ENCODE measurements at places on chromosomes 3 and 15.

GRCh38 chr3:6640907-6641306 is 220.0 kb upstream of the GRM7 start:
- no peak for DNase-seq

- DNase-seq, result no peak
Observed at GRCh38 chr15:100918690-100919480, at the start of gene LRRK1. Gene LRRK1, plus strand, starts transcription at chr15:100919357. Its CDS starts 5,276 bp downstream, at chr15:100924633.

DNA sequence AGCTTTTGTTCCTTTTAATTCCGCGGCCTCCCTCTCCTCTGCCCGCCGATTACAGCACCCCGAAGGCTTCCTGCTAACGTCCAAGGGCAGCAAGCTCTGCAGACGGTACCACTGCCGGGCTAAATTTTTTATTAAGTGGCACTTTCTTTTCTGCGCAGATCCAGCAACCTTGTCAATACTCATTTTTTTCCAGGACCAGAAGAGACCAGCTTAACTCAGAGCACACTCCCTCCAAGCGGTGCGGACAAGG is 542 bp upstream of the MEIS2 start:
- DNase-seq, result no peak

DNA sequence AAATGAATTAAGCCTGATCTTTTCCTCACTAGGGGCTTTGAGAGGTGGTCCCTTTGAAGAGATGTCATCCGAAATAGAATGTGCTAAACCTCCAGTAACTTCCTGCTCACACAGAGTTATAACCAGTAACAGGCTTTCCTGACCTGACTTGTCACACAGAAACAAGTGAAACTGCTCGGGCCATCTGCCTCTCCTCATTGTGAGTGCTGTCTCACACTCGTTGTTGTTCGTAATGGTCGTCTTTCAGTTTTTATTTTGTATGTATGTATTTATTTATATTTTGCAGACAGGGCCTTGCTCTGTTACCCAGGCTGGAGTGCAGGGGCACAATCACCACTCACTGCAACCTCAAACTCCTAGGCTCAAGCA is 24.0 kb downstream of the ACSBG1 start:
- no peak for DNase-seq

- DNase-seq, result no peak
Observed at GRCh38 chr3:12287727-12288181, 1.1 kb upstream of the PPARG start.

- DNase-seq, result peak; percentile 67
Observed at GRCh38 chr3:197168606-197169005, 129.8 kb downstream of the DLG1 start.

GRCh38 chr3:12868039-12869034 is 27.0 kb upstream of the RPL32 start:
- DNase-seq, result peak; percentile 92

- DNase-seq, result no peak
Observed at GRCh38 chr15:82995938-82996337, 9.9 kb downstream of the RAMAC start.

- no peak for DNase-seq
Observed at GRCh38 chr15:97968380-97968779, 7.9 kb downstream of the ARRDC4 start.

- no peak for DNase-seq
Observed at GRCh38 chr3:40192628-40193027, 116.9 kb upstream of the EIF1B start.

DNA sequence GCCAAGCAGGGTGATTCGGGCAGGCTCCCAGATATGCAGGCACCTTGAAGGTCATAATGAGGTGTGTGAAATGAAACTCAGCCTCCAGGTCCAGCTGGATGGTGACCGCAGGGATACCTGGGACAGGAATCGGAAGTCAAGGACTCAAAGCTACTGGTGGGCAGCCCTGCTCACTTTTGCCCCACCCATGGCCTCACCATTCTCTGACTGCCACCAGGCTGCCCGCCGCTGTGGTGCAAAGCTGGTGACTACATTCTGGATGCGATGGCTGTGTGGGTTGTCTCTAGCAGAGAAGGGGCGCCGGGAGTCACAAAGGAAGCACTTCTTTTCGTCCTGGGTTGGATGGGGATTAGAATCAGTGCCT is 795 bp downstream of the LAMB2 start:
- no peak for DNase-seq

GRCh38 chr15:55879181-55879580 is 114.2 kb downstream of the NEDD4 start:
- DNase-seq, result no peak

GRCh38 chr3:126376444-126376843 is 18.3 kb upstream of the CFAP100 start:
- no peak for DNase-seq

- peak; percentile 88 for DNase-seq
Observed at GRCh38 chr3:28590860-28591259, 242.2 kb upstream of the AZI2 start.

DNA sequence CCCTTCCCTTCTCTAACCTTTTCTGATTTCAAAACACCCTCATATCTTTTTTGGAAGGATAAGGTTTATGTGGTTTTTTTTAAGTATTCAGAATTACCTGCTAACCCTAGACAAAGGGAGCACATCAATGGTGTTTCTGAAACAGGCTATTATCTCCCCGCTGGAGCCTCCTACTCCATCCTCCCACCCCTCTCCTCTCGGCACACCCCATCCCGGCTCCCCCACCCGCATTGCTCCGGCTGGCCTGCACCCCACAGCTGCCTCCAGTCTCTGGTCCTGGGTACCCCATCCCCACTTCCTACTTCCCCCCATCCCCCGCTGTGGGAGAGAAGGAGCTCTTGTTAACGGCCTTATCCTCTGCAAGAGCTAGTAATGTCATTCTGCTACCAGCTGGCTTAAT is 59.2 kb downstream of the PDIA5 start:
- DNase-seq, result no peak

- no peak for DNase-seq
Observed at GRCh38 chr3:43379343-43379742, 93.0 kb downstream of the SNRK start.

DNA sequence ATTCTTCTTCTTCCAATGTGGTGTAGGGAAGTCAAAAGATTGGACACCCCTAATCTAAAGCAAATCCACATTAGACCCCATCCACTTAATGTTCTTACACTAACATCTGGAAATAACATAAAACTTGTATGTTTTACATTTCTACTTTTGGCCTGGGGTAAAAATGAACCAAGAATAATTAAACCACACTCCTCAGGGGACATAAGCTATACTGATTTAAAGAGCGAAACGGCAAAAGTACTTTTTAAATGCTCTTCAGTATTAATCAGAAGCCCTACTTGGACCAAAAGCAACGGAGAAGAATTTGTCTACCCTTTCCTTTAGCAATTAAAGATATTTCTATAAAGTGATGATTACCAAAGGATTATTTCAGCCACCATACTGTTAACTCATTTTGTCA is 123.9 kb downstream of the TMCC1 start:
- no peak for DNase-seq

- no peak for DNase-seq
Observed at GRCh38 chr3:178059836-178060235, 476.4 kb upstream of the KCNMB2 start.

- DNase-seq, result peak; percentile 14
Observed at GRCh38 chr3:33980252-33980651, 181.8 kb downstream of the PDCD6IP start.

- DNase-seq, result no peak
Observed at GRCh38 chr3:25471081-25471768, 43.2 kb downstream of the RARB start.

DNA sequence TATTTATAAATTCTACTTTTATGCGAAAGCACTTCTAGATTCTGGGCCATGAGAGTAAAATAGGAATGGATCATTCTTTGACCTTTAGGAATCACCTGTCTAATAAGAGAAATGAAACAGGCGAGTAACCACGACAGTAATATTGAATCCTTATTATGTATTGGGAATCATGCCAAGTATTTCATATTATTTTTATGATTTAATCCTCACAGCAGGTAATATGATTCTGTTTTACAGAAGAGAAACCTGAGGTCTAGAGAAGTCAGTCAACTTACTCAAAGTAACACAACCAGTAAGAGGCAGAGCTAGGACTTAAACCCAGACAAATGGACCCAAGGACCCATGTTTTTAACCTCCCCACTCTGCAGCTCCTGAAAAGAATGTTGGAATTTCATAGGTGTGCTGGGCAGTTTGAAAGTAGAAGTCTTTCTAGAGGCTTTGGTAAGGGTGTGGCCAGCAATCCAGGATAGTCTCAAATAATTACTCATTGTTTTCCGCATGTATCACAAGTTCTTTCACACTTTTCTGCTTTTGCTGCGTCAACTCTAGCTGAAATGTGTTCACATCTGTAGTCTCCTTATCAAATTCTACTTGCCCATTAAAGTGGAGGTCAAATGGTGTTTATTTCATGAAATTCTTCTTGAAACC is 181.7 kb downstream of the TPRG1 start:
- no peak for DNase-seq

GRCh38 chr3:27616031-27616430 is 106.1 kb downstream of the EOMES start:
- DNase-seq, result peak; percentile 83

- DNase-seq, result peak; percentile 81
Observed at GRCh38 chr15:32028921-32029320, 1.4 kb upstream of the CHRNA7 start.

DNA sequence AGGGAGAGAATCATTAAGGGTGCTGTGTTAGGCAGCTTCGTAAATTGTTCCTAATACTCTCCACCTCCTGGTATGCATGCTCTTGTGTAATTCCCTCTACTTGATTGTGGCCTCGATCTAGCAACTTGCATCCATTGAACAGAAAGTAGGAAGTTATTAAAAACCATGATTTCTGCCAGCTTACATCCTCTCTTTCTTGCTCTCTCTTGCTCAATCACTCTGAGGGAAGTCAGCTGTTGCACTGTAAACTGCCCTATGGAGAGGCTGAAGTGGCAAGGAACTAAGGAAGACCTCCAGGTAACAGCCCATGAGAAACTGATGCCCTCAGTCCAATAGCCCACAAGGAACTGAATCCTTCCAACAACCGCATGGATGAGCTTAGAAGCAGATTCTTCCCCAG is 92.6 kb downstream of the ERC2 start:
- DNase-seq, result no peak

DNA sequence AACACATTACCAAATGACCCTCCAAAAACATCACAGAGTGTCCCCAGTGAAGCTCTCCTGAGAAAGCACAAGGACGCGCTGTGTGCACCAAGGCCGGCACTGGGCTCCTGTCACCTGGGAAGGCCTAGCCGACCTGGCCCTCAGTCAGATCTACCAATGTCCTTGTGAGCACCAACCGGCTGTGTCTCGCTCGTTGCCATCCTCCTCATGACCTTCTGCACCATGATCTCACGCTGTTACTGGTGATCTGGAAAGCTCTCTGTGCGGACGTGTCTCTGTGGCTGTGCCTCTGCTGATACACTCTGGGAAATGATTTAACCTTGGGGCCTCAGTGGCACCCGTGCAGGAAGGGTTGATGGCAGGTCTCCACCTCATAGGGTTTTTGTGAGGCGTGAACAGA is 24.2 kb downstream of the ZXDC start:
- no peak for DNase-seq

DNA sequence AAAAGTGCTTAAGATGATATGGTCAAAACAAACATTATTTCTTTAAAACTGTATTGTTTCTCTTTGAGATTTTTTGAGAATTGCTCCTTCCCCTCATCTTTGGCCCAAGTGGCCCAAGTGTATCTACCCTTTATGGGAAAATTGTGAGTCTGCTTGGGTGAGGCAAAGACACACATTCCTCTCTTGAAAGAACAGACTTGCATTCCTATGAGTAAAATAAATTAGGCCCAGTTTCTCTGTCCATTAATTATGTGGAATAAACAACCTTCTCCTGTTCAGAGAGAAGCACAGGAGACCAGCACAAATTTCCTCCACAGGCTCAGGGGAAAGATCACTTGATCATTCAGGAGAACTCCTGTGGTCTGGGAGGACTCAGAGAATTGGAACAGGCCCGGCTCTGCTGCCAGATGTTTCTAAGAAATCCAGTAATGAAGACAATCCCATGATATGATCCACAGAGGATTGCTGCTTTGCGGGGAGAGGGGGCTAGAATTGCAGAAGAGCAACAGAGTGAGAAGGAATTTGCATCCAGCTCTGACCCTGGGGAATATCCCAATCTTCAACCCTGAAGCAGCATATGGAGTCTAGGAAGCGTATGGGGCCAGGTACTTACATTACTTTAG is 53.8 kb upstream of the BOC start:
- no peak for DNase-seq

DNA sequence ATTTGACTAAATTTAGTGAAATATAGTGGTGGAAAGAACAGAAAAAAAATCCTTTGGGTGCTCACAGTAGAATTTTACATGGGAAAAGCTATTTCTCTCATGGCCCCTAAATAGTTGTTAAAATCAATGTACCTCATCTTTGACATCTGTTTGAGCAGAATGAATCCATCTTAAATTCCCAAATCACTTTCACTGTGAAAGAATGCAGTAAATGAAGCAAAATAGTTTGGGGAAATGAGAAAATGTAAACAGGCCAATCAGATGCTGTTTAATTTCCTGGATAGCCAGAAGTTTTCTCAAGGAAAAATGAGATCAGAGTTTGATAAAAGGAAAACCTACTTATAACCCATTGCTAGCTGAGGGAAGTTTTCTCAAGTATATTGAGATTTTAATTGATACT is 406.9 kb downstream of the ROBO2 start:
- DNase-seq, result no peak
